SW 1271 (cell line): ENCODE measurements at places on chromosomes 16 and 17.
A peak's percentile ranks its signal among the peaks of the same experiment; 100 is the strongest.

DNA sequence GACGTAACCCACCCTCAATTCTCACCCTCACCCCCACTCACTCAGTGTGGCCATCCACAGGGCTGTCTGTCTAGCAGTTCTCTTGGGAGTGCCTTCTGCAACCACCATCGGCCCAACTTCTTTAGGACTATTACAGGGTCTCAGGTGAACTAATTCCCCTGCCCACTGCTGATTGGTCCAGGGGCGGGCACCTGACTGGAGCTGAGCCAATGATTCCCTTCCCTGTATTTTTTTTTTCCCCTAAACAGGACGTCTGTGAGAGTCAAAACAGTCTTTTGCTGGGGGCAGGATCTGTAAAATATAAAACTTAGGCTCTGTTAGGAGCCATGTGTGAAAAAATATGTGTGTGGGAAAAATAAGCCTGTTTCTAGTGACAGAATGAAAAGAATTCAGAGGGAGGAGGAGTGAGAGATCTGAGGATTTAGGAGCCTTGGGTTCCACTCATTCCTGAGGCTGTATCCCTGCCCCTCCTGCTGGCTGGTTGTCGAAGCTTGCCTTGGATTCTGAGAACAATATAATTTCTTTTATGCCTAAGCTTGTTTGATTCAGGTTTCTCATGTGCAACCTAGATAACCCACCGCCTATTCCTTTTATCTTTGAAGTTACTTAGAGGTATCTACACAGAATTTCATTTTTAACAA, 115.0 kb downstream of the SPACA3 start:
- no peak for DNase-seq

GRCh38 chr17:8025176-8025911, 13.5 kb upstream of the ALOX15B start:
- DNase-seq = no peak

DNA sequence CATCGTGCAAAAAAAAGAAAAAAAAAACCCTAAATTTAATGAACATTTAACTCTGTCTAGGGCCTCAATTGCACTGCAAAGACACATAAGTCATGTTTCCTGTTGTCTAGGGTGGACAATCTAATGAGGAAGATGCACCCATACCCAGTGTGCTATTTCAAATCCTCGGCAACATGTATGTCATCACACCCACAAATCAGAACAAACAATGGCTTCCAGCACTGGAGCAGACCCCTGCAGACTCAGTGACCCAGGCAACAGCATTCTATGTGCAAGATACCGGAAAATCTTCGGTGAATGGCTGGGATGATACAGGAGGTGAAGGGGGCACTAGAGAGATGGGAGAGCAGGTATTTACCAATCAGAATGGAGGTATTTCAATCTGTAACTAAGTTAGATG, 221.7 kb upstream of the XYLT1 start:
- no peak for DNase-seq

GRCh38 chr17:38451840-38452529, 23.7 kb downstream of the ARHGAP23 start:
- DNase-seq = no peak

GRCh38 chr16:85138825-85139627, 26.8 kb upstream of the CIBAR2 start:
- DNase-seq = no peak

DNA sequence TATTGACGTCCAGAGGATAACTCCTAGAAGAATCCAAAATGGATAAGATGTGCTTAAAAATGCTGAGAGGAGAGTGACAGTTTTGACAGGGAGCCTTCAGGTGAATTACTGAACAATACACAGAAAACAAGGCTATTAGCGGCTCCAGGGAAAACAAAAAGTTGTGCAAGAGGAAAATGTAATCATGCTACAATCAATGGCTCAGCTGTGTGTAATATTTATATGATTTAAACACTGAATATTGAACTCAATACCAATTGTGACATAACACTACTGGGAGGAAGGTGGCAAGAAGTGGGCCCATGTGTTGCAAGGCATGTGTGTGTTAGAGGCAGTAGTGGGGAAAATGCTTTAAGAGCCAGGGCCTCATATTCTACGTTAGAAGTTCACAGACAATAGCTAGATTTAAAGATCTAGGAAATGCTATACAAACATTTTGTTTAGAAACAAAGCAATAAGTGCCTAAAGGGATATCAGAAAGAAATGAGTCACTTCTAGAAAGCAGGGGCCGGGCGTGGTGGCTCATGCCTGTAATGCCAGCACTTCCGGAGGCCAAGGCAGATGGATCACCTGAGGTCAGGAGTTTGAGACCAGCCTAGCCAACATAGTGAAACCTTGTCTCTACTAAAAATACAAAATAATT, 253.2 kb upstream of the IRX5 start:
- DNase-seq = no peak

GRCh38 chr17:58516644-58517377, 2.4 kb upstream of the MTMR4 start:
- DNase-seq = no peak

DNA sequence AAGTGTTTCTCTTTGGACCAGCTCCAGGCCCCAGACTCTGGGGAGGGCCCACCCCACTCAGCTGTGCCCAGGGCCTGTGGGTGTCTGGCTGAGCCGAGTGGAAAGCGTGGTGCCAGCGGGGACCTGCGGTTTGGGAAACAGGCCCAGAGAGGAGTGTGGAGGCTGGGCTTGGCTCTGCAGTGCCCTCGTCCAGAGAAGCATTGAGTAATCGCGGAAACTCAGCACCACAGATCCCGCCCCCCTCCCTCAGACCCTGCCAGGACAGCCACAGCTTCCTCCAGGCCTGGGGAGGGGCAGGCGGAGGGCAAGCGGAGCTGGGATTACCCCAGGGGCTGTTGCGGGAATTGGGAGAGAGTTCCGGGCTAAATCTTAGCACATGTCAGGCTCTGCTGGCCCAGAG, 14.6 kb upstream of the PITPNA start:
- no peak for DNase-seq

DNA sequence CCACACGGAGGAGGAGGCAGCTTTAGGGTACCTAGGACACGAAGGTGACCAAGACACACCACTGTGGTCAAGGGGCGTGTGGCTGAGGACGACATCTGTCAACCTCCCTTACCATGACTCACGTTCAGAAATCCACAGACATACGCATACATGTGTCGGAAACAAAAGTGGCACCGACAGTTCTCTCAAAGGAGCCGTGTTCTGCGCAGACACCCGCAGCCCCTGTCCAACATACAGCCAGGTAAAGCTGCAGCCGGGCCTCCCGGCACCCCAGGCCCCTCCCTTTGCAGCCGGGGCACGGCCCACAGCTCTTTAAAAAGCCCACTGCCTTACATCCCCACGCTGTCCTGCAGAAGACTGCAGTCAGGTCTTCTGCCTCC, 40.5 kb upstream of the KLHDC4 start:
- DNase-seq = no peak

DNA sequence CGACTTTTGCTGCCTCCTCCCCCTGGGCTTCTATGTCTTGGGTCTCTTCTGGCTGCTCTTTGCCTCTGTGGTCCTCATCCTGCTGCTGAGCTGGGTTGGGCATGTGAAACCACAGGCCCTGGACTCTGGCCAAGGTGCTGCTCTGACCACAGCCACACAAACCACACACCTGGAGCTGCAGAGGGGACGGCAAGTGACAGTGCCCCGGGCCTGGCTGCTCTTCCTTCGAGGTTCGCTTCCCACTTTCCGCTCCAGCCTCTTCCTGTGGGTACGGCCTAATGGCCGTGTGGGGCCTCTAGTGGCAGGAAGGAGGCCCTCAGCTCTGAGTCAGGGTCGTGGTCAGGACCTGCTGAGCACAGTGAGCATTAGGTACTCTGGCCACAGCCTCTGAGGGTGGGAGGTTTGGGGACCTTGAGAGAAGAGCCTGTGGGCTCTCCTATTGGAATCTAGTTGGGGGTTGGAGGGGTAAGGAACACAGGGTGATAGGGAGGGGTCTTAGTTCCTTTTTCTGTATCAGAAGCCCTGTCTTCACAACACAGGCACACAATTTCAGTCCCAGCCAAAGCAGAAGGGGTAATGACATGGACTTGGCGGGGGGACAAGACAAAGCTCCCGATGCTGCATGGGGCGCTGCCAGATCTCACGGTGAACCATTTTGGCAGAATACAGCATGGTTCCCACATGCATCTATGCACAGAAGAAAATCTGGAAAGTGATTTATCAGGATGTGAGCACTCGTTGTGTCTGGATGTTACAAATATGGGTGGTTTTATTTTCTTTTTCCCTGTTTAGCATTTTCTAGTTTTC, 2.3 kb downstream of the GP1BA start:
- DNase-seq = peak; percentile 38

GRCh38 chr17:74368341-74369081, 1.2 kb downstream of the GPR142 start:
- DNase-seq = peak; percentile 47

DNA sequence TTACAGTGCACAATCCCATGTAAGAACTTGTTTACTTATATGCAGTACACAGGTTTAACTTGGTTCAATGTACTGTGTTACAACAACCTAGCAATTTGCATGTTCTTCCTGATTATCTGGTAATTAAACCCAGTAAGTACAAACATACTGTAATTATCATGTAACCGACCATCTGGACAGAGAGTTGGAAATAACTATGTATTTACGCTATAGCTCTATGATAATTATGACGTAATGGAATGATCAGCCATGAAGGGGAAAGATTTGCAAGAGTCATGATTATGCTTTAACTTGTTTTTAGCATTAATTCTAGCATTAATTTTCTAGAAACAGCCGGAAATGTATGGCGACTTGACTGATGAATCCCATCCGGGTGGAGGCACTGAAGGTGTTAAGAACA, 74.8 kb upstream of the SALL1 start:
- no peak for DNase-seq

- DNase-seq = no peak
Measured at GRCh38 chr16:56673921-56674320, 4.3 kb downstream of the MT1H start.

GRCh38 chr16:86044881-86045590, 146.1 kb downstream of the IRF8 start:
- no peak for DNase-seq

DNA sequence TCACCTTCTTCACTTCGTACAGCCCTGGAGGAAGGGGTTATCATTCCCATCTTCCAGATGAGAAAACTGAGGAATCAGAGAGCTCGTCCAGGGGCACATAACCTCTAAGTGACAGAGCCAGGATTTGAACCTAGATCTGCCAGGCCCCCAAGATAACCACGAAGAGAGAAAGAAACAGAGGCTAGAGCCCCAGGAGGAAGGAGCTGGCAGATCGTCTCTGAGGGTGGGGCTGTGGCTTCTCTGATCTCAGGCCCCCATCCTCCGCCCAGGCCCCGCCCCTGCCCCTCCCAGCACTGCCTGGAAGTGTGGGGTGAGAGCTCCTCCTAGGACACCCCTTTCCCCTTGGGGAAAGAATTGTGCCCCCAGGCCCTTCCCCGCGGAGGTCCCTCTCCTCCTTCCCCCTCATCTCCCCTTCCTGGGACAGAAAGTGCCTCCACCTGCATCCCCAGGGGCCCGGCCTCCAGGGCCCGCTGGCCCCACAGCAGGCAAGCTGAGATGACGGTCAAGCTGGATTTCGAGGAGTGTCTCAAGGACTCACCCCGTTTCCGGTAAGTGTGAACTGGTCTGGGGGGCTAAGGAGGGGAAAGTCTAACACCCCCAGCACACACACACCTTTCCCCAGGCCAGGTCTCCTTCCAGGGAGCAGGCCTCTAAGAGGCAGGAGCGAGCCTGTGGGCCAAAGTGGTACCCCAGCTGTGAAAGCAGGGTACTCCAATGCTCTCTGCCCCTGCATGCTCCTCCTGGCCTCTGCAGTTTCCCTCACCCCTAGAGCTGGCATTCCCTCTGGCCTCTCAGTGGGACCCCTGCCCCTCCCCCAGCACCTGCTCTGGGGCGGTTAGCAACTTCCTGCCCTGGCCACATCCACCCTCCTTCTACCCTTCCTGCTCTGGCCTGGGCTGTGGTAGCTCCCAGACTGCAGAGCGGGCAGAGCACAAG, at the start of gene ACAP1:
TSS of gene ACAP1 (plus strand) at position 290 of the 936 bp plus-strand sequence. CDS start at position 496, 206 bp downstream.
- DNase-seq = no peak

GRCh38 chr16:24845726-24846547, at the start of gene SLC5A11:
Gene SLC5A11 (plus strand): TSS chr16:24845963. CDS start chr16:24858644, 12,681 bp downstream.
- no peak for DNase-seq

DNA sequence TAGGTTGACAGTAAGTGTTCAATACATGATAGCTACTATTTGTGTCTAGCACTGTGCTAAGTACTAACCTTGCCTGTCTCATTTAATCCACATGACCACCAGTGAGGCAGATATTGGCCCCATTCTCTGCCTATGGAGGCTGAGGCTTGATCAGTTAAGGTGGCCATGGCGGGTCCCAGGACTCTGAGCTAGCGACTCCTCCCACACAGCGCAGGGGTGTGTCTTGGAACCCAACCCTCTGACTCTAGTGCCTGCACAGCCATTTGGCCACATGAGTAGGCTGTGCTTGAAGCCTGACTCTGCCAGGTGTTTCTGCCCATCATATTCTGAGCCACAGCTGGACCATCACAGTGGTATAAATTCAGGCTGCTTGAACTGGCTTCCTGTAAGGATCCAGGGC, 6.4 kb downstream of the NHERF1 start:
- no peak for DNase-seq

DNA sequence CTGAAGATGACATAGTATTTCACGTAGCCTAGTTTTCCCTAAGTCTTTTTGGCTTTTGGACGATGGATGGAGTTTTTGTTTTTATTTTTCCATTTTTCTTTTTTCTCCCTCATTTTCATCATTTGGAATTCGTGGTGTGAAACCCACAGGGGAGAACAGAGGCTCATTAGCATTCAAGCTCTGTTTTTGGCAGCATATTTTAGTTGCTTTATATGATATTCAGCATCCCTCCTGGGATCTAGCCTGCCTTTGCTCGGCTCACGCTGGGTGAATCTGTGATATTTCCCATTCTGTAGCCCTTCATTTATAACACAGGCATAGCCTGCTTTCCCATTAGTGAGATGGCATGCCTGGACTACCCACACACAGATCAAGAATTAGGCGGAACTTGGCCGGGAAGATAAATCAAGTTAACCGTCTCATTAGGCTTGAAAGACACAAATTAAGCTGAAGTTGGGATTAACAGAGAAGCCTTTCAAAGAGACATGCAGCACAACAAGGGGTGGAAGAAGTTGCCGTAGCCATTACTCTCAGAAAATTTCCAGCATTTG, 20.1 kb upstream of the CLEC19A start:
- DNase-seq = no peak

DNA sequence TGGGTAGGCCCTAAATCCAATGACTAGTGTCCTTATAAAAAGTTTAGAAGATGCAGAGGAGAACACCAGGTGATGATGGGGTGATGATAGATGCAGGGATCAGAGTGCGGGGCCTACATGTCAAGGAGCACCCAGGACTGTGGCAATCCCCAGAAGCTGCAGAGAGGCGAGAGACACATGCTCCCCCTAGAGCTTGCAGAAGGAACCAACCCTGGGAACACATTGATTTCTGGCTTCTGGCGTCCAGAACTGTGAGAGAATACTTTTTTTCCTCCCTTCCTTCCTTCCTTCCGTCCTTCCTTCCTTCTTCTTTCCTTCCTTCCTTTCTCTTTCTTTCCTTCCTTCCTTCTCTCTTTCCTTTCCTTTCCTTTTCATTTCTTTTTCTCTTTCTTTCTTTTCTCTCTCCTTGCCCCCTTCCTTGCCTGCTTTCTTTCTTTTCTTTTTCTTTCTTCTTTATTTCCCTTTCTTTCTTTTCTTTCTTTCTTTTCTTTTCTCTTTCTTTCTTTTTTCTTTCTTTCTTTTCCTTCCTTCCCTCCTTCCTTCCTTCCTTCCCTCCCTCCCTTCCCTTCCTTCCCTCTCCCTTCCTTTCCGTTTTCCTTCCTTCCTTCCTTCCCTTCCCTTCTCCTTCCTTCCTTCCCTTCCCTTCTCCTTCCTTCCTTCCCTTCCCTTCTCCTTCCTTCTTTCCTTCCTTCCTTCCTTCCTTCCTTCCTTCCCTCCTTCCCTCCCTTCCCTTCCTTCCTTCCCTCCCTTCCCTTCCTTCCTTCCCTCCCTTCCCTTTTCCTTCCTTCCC, 134.3 kb downstream of the HAPSTR1 start:
- peak; percentile 11 for DNase-seq
